SK-N-SH (cell line): ENCODE measurements at places on chromosomes 2 and 18. TPM values are rescaled to one million over a fixed set of nuclear protein-coding genes. Genes with fewer than 3 reads are reported as not detected.
A peak's percentile ranks its signal among the peaks of the same experiment; 100 is the strongest.

The PKDCC gene
- 16.0 and 19.5 TPM in 2 replicates for polyA plus RNA-seq

The MARCO gene
- polyA plus RNA-seq: not detected in 2 replicates

GRCh38 chr18:21053127-21053526 lies 58.5 kb downstream of the ROCK1 start:
- DNase-seq: no peak
- H3K36me3 ChIP-seq: peaks cover 3% of the 10 kb centered on the region
- no peak overlapping the region for H3K4me3 ChIP-seq
- 0 out of 2 replicates have a peak, but pooled peaks cover 4% of the 10 kb centered on the region for H3K4me1 ChIP-seq

DNA sequence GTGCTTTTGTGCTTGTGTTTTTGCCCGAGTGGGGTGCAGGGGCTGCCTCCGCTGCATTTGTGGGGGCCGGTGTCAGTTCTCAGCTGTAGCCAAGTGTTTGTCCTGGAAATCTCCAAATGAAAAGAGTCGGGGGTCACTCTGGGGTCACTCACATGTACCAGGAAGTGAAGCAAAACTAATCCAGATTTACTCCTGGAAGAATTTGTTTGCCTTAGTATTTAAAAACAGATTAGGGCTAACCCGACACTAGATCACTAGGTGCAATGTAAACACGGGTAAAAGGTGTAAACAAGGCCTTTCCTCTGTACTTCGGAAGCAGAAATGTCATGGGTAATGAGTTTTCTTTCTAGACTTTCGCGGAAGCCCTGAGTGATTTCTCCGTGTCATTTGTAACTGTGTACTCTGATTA lies 50.3 kb downstream of the GBX2 start:
- no peak for DNase-seq
- no peaks in the 10 kb centered on the region for H3K27me3 ChIP-seq
- no peak overlapping the region for H3K27ac ChIP-seq
- no peaks in the 10 kb centered on the region for H3K4me1 ChIP-seq
- no peak overlapping the region for H3K4me3 ChIP-seq

DNA sequence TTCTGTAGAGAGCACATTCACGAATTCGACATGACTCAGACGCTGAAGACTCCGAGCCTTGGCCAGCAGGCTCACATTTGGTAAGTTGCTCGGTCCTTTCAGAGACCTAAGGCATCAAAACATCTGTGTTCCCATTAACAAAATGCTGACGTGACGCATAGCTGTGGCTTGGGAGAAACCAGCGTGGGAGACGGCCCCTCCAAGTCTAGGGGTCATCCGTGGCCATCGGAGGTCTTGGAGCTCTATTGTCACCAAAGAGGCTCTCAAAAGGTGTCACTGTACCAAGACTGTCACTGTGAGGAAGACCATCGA lies 14.9 kb downstream of the FBLN7 start:
- DNase-seq: no peak
- H3K4me1 ChIP-seq: peaks cover 6% of the 10 kb centered on the region; the same call in 1 of the 2 replicates
- no peak overlapping the region for H3K27ac ChIP-seq
- no peaks in the 10 kb centered on the region for H3K27me3 ChIP-seq

The LIPG gene
- 3.2 and 4.4 TPM in 2 replicates for polyA plus RNA-seq

DNA sequence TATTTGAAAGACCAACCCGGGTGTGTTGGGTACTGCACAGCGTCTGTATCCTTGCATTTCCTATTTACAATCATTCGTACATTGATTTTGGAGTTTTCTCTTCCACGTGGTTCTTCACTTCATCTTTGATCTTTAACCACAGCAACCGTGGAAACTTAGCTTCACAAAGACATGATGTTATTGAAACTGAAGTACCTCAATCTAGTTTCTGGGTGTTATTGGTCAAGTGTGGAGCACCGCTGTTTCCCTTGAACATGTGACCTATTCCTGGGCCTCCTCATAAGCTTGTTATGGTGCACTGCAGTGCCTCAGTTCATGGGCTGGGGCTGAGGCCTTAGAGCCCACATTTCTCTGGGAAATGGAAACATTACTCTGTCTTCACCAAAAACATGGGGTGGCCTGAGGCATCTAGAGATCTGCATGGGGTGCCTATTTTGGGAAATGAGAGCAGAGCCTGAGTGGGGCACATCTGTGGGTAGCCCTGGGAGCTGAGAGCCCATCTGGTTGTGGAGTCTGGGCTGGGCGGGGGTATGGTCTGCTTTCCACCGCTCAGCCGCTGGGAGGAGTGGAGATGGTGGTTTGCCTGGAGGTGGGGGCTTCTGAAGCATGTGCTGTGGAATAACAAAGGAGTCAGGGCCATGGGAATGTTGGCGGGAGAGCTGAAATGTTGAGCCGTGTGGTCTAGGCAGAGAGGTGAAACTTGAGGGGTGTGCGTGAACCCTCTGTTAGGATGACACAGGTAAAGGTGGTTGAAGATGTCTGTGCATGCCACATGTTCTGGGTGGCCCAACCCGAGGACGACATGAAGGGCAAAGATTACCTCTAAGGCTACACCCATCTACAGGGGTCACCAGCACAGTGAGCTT lies 37.4 kb downstream of the ZNF236 start:
- no peak overlapping the region for H3K27ac ChIP-seq
- H3K36me3 ChIP-seq: peaks cover 6% of the 10 kb centered on the region
- DNase-seq: no peak
- no peaks in the 10 kb centered on the region for H3K27me3 ChIP-seq

DNA sequence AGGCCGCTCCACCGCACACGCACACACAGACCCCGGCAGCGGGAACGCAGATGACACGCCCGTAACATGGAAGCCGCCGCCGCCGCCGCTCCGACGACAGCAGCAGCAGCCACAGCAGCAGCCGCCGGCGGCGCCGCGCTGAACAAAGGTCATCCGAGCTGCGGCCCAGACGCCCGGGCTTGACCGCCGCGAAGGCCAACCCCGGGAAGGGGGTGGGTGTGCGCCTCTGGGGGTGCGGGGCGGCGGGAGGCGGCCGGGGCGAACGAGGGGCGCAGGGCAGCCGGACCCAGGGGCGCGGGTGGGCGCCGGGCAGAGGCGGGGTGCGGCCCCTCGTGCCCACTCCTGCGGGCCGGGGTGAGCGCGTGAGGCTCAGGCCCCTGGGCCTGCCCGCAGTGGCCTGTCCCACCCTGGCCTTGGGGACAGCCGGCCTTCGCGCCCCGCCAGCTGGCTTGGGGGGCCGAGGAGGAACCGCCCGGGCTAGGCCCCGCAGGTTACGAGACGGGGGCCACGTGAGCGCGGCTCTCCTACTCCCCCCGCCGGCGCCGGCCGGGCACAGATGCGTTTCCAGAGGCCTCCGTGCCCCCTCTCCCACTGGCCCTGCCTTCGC lies 1.0 kb upstream of the ZNF532 start:
- peaks cover 27% of the 10 kb centered on the region for H3K36me3 ChIP-seq
- peak overlapping the region; percentile 89 for H3K27ac ChIP-seq
- H3K27me3 ChIP-seq: no peaks in the 10 kb centered on the region
- peaks cover 37% of the 10 kb centered on the region for H3K4me1 ChIP-seq
- H3K4me3 ChIP-seq: peak overlapping the region; percentile 35; the same call in 1 of the 2 replicates

GRCh38 chr2:205868773-205869333 lies 186.6 kb downstream of the NRP2 start:
- no peak for DNase-seq
- no peak overlapping the region for H3K27ac ChIP-seq
- H3K4me3 ChIP-seq: no peak overlapping the region
- H3K4me1 ChIP-seq: no peaks in the 10 kb centered on the region
- H3K27me3 ChIP-seq: no peaks in the 10 kb centered on the region

The LTBP1 gene
- polyA plus RNA-seq: 467 and 564 TPM in 2 replicates

GRCh38 chr2:72207334-72207733 lies 59.7 kb upstream of the CYP26B1 start:
- H3K4me3 ChIP-seq: no peak overlapping the region
- no peaks in the 10 kb centered on the region for H3K27me3 ChIP-seq
- DNase-seq: no peak
- H3K36me3 ChIP-seq: no peaks in the 10 kb centered on the region
- peak overlapping the region; percentile 34 for H3K27ac ChIP-seq

- DNase-seq: peak; percentile 21
- no peak overlapping the region for H3K4me3 ChIP-seq
- H3K27ac ChIP-seq: no peak overlapping the region
- peaks cover 18% of the 10 kb centered on the region; the same call in 1 of the 2 replicates for H3K4me1 ChIP-seq
- peaks cover 5% of the 10 kb centered on the region for H3K36me3 ChIP-seq
These were observed 2.5 kb upstream of the ANKRD39 start for GRCh38 chr2:96860065-96861029.

DNA sequence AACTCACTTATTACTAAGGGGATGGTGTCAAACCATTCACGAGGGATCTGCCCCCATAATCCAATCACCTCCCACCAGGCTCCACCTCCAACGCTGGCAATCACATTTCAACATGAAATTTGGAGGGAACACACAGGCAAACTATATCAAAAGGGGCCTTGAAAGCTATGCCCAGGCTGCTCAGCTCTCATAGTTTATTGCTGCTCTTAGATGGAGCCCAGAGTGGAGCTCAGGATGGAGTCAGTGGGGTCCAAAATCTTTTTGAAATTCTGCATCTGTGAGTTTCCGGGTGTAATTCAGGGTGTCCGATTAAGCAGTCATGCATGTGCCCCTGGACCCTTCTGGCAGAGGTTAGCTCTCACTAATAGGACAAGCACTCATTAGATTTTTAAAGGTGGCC lies 24.3 kb downstream of the RHOB start:
- no peak overlapping the region for H3K4me3 ChIP-seq
- no peak overlapping the region for H3K27ac ChIP-seq
- no peaks in the 10 kb centered on the region for H3K36me3 ChIP-seq

GRCh38 chr2:240642061-240642805 lies 17.0 kb downstream of the GPR35 start:
- no peaks in the 10 kb centered on the region for H3K36me3 ChIP-seq
- H3K4me1 ChIP-seq: no peaks in the 10 kb centered on the region
- no peaks in the 10 kb centered on the region for H3K27me3 ChIP-seq
- DNase-seq: peak; percentile 32
- H3K4me3 ChIP-seq: no peak overlapping the region
- H3K27ac ChIP-seq: no peak overlapping the region

- no peaks in the 10 kb centered on the region for H3K4me1 ChIP-seq
- H3K36me3 ChIP-seq: no peaks in the 10 kb centered on the region
- no peak for DNase-seq
- no peak overlapping the region for H3K4me3 ChIP-seq
- no peaks in the 10 kb centered on the region for H3K27me3 ChIP-seq
- H3K27ac ChIP-seq: no peak overlapping the region
These were observed 447.7 kb upstream of the FANCL start for GRCh38 chr2:58688813-58689212.

The CFAP65 gene
- 0.95 and 1.7 TPM in 2 replicates for polyA plus RNA-seq

DNA sequence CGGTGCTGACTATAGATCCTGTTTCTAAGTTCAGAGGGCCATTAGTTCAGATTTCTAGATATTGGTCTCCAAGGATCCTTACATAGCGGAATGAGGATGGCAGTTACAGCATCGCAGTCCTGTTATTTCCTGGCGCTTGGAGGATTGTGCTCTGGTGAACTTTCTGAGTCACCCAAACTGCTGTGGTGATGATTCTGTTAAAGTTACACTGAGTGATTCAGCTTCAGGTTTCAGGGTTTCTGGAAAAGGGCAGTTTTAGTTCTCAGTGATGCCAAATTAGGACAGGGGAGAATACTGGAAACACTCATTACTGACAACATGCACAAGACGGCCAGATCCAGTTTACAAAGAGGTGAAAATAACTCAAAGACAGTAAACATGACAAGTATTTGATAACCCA lies 52.1 kb upstream of the ANKRD62 start:
- H3K4me3 ChIP-seq: no peak overlapping the region
- H3K36me3 ChIP-seq: no peaks in the 10 kb centered on the region
- H3K27me3 ChIP-seq: peaks cover 53% of the 10 kb centered on the region
- H3K27ac ChIP-seq: no peak overlapping the region
- DNase-seq: no peak

DNA sequence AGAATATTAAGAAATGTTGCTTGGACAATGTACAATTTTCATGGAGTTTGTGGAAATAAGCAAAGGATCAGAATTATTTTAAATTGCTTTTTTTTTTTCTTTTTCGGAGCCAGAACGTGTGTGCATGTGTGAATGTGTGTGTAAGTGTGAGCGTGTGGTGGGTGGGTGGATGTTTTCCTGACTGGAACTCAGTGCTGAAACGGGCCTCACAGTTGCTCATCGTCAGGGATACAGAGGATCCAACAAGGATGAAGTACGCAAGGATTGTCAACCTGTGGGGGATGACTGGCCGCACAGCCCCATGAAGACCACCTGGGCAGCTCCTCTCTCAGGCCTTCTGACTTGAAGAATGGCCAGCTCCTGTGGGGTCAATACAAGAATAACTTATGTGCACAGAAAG lies 17.5 kb downstream of the IL1B start:
- no peak overlapping the region for H3K4me3 ChIP-seq
- no peaks in the 10 kb centered on the region; the same call in 1 of the 2 replicates for H3K4me1 ChIP-seq
